ENCODE measurements at places on chromosomes 13 and 19.

DNA sequence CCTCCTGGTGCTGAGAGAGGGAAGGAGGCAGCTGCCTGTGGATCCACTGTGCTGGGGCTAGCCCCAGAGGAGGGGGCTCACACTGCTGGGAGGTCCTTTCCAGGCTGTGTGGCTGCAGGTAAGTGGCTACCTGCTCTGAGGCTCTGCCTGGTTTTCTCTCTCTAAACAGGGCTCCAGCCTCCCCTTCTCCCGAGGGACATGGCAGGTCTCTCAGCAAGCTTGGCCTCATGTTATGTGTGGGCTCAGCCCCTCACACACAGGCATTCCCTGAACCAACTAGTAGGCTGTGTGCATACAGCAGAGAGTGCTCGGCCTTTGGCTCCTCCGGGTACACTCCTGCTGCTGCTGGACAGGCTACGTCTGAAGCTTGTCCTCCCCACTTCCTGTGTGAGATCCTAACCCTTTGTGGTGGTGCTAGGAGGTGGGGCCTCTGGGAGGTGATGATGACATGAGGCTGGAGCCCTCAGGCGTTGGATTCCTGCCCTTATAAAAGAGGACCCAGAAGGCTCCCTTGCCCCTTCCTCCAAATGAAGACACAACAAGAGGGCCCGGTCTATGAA, 4.2 kb downstream of the ZNF835 start:
- no peak for DNase-seq

GRCh38 chr13:95714142-95714832, 37.3 kb downstream of the DNAJC3 start:
- DNase-seq, result no peak

DNA sequence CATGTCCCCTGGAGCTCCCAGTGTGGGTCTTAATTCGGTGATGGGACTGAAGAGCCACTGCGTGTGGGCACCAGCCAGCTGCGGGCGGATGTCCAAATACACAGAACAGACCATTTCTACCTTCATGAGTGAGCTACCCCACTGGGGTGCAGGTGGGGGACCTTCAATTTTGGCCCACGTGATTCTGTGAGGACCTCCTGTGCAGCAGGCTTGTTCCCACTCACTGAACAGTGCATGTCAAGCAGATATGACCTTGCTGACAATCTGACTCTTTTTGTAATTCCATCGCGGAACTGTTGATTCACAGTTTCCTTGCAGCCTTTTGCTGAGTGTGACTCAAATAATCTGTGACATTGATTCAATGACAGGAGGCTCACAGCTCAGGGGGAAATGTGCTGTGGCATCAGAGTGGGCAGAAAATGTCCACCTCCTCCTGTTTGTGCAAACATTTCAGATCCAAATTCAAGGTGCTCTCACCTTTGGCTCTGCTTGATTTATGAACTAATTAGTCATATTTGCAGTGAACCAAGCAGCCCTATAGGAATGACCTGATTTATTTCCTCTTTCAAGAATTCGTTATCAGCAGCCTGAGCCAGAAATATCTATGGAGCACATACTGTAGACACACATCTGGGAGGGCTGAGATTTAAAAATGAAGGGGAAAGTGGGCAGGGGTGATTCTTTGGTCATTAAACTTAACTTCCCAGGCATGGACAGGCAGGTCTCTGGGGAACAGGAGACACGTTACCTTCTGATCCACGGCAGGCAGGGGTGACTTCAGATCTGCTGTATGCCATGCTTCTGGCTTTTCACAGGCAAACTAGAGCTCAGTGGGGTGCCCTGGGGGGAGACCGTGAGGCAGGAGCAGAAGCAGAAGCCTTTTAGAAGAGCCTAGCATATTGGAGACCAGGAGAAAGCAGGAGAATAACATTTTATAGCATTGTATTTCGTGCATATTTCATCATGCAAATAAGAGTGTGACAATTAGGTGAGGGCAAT, 170.0 kb upstream of the KL start:
- DNase-seq, result no peak

DNA sequence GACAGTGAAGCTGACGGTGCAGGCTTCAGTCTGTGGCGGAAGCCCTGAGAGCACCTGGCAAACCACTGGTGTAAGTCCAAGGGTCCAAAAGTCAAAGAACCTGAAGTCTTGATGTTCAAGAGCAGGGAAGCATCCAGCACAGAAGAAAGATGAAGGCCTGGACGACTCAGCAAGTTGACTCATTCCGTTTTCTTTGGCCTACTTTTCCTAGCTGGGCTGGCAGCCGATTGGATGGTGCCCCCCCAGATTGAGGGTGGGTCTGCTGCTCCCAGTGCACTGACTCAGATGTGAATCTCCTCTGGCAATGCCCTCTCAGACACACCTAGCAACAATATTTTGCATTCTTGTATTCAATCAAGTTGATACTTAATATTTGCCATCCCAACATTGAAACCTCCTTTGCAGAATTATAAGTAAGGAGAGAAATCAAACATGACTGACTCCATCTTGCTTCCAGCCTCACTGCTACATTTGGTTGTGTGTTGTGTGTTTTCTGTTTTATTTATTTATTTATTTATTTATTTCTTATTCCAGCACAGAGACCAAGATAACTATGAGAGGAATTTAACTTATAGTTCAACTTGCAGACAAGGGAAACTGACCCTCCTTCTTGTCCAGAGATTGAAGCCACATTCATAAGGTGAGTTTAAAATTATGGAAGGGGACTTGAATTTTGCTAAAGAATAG, 32.8 kb downstream of the IGFL2 start:
- DNase-seq, result no peak

- no peak for DNase-seq
These were observed 65.8 kb upstream of the STARD13 start for GRCh38 chr13:33351319-33351718.

DNA sequence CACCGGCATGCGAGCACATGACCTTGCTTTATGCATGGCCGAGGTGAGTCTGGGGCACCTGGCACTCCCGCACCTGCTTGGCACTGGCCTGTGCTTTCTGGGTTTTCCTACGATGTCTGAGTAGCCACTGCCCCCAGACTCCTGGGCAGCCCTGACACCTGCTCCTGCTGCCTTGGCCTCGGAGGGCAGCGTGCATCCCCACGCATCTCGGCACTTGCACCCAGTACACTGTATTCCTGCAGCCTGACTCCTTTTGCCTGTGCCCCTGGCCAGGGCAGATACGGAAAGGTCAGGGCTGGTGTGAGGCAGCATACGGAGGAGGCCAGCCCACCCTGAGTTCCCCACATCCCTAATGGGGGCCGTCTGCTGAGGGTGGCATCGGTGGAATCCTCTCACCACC, 340.6 kb downstream of the TEX29 start:
- no peak for DNase-seq

DNA sequence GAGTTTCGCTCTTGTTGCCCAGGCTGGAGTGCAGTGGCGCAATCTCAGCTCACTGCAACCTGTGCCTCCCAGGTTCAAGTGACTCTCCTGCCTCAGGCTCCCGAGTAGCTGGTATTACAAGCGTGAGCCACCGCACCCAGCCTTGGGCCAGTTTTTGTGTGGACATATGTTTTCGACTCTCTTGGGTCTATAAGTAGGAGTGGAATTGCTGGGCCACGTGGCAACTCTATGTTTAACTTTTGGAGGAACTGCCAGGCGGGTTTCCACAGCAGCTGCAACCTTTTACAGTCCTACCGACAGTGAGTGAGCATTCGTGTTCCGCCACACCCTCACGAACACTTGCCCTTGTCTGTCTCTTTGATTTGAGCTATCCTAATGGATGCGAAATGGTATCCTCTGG, 44.9 kb downstream of the BICRA start:
- DNase-seq, result no peak

- no peak for DNase-seq
These were observed 4.2 kb downstream of the ADGRE5 start for GRCh38 chr19:14385492-14385891.

DNA sequence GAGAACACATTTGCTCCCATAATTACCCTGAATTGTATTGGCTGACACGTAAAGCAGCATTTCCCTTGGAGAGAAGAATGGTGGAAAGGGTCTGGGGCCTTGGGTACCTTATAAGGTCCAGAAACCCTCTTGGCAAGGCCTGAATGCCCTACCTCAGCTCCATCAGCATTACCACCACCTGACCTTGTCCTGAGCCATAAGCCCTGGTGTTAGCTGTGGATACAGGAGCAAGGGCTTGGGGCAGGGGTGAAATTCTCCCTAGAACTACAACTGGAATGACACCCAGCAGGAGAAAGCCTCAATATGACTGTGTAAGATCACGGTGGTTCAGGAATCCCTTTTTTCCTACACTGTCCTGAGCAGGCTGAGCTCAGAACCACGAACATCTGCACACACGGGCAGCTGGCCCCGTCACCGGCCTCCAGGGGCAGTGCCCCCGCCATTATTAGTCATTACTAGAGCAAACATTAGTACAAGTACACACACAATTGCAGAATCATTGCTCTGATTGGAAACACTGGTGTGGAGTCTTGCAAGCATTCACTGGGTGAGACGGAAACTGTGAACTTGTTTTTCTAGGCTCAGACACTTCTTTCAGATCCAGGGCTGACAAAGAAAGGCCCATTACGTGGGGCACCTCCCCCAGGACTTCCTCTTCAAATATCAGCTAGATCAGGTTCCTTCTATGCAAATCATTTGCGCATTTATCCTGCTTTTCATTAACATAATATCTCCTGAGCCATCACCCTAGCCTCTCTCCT, 26.8 kb upstream of the MTIF3 start:
- no peak for DNase-seq

GRCh38 chr13:42270857-42271215, 1.1 kb upstream of the AKAP11 start:
- no peak for DNase-seq

- no peak for DNase-seq
These were observed 50.2 kb upstream of the TPM4 start for GRCh38 chr19:16026131-16026530.

DNA sequence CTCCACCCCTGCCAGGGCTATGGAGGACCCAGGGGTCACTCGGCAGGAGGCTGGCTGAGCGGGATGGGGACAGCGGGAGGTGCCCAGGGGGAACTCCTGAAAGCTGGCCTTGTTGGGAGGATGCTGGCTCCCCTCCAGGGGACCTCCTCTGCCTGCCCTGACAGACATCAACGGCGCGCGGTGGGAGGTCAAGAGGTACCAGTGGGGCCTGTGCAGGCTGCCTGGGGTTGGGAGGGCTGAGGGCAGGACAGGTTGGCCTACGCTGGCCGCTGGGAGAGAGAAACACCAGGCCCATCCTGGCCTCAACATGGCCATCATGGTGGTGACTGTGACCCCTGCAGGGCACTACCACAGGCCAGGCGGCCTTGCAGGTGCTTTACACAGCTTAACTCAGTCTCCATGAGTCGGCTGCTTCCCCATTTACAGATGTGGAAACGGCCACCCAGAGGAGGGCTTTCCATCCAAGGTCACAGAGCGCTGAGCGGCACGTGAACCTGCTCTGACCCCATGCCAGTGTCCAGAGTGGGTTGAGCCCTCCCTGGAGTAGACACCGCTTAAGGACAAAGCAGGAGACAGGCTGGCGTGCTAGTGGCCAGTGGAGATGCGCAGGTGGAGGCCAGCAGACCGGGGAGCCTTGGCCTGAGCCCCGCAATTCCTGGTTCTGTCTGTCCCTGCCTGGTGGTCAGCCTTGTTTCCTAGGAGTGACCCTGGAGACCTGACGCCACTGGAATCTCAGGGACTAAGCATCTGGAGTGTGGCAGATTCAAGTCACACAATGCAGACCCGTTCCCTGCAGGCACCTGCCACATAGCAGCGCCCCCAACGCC, 27.6 kb downstream of the CEBPG start:
- DNase-seq, result no peak

Measured in activated CD8-positive, alpha-beta memory T cell treated with anti-CD3 and anti-CD28 coated beads, Interleukin-2, amount 50 U/mL, for 4 hours (primary cell).